ENCODE measurements at places on chromosomes 16 and 17.

- DNase-seq = no peak
These were observed 227.8 kb upstream of the C16orf82 start for GRCh38 chr16:26838931-26839330.

- DNase-seq = no peak
These were observed 7.9 kb upstream of the MON1B start for GRCh38 chr16:77183137-77183536.

GRCh38 chr16:85979605-85980004, 80.6 kb downstream of the IRF8 start:
- DNase-seq = no peak

- DNase-seq = peak; percentile 97
These were observed at the start of gene CRISPLD2 for GRCh38 chr16:84819644-84820304. CRISPLD2 (plus strand) TSS chr16:84819985; CDS start chr16:84838496, 18,511 bp downstream.

DNA sequence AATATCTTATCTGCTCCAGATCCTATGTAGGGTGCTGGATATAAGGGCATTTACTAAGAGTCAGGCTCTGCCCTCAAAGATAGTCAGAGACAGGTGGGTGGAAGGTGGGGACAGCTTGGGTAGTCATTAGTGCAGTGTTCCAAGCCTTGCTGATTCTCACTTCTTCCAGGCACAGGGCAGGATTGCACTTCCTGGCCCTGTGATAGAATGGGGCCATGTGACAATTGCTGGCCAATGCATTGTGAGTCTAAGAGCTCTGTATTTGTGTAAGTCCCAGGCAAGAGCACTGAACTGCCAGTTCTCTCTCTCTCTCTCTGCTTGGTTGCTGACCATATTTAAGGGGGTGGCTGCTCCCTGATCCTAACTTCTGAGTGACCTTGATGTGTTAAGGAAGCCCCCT, 112.1 kb downstream of the C16orf78 start:
- DNase-seq = no peak

DNA sequence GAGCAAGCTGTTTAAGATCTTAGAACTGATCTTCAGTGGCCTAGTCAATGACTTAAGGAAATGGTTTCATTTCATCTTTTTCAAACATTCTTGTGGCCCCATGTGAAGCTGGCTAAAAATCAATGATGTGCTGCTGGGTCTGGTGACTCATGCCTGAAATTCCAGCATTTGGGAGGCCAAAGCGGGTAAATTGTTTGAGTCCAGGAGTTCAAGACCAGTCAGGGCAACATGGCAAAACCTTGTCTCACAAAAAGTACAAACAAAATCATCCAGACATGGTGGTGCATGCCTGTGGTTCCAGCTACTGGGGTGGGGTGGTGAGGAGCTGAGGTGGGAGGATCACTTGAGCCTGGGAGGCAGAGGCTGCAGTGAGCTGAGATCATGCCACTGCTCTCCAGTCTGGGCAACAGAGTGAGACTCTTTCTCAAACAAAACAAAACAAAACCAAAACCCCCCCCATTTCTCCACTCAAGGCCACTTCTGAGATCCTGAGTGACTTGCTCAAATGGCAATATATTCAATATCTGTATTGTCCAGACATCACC, 17.4 kb upstream of the COL1A1 start:
- DNase-seq = no peak

- DNase-seq = no peak
These were observed 71.9 kb upstream of the SEC14L1 start for GRCh38 chr17:77068915-77069314.

- no peak for DNase-seq
These were observed 2336.1 kb downstream of the TP53TG3F start for GRCh38 chr16:35795361-35796029.

DNA sequence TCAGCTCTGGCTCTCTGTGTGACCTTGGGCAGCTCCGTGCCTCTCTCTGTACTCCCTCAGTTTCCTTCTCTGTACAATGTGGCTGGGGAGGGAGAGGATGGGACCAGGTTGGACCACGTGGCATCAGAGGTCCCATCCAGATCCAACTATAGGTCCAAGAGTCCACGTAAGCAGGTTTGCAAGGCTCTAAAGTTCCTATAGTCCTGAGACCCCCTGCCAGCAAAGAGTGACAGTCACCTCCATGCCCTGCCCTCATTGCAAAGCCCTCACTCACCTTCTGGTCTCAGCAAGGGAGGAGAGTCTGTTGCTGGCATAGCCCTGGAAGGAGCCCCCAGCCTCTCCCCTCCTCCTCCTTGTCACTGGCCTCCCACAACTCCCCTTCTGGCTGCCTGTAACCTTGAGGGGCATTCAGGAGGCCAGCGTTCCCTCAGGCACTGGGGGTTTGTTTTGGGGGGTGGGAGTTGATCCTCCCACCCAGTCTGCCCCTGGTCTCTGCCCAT, 6.1 kb upstream of the DRC7 start:
- DNase-seq = no peak

DNA sequence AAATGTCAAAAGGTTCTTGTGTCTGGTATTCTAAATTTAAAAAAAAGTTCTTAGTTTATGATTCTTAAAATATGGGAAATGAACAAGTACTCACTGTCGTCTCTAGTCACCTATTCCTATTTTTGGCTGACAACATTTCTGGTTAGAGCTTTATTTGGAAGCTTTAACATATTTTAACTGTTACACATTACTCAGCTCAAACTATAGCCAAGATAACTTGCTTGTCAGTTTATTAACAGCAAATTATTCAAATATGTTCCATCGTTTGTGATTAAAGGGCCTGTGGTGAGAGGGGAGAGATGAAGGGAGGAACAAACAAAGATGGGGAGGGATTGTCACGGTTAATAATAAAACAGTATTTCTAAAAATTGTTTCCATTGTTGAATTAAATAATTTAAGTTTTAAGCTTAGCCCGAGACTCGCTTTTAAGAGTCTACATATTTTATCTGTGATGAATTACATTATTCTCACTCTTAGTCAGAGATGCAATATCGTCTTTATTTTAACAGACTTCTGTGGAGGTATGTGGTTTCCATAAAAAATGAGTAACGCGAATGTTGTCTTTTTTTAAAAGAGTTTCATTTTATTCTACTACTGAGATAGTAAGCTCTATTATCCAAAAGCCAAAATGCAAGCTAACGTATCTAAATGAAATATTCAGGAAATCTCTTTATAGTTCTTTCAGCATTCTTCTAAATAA, 321.9 kb upstream of the PMFBP1 start:
- DNase-seq = no peak

DNA sequence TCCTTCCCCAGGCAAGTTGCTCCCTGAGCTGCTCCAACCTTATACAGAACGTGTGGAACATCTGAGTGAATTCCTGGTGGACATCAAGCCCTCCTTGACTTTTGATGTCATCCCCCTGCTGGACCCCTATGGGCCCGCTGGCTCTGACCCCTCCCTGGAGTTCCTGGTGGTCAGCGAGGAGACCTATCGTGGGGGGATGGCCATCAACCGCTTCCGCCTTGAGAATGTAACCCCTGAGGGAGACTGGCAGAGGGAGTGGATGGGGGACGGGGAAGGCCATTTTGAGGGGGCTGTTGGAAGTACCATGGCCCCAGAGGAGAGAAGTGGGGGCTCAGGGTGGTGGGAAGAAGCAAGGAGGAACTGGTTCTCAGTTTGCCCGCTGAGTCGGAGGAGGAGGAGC, 2.0 kb downstream of the COASY start:
- DNase-seq = no peak

GRCh38 chr17:64786337-64786736, 124.2 kb upstream of the SMURF2 start:
- no peak for DNase-seq

DNA sequence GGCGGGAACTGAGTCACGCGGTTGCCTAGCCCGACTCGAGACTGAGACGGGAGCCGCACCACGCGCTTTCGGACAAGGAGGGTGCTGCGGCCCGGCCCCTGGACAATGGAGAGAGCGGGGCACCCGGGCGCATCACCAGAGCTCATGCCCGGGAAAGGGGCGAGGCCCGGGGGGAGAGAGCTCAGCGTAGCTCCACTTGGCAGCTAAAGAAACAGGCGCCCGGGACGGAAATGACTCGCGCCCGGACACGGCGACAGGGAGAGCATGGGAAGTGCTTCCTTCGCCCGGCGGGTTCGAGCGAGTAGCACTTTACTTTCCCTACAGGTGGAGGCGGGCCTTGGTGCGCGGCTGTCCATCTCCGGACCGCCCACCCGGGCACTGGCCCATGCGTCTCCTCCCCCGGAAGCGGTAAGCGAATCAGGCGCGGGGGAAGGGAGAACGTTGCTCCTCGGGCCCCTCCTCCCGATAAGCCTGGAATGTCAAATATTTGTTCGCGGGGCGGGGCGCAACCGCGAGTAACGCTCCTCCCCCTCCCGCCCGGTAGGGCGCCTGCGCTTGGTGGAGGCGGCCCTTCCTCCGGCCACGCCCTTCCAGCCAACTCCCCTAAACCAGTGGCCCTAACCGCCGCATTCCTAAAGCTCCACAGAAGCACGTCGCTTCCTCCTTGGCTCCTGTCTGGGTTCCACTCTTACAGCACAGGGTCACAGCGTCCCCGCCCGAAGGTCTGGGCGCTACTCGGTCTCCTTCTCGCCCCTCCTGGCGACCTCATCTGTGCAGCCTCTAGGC, 1.5 kb upstream of the ESRP2 start:
- peak; percentile 99 for DNase-seq

Data from eye (tissue), 1 donor.